ENCODE measurements at places on chromosomes 1 and 21.

DNA sequence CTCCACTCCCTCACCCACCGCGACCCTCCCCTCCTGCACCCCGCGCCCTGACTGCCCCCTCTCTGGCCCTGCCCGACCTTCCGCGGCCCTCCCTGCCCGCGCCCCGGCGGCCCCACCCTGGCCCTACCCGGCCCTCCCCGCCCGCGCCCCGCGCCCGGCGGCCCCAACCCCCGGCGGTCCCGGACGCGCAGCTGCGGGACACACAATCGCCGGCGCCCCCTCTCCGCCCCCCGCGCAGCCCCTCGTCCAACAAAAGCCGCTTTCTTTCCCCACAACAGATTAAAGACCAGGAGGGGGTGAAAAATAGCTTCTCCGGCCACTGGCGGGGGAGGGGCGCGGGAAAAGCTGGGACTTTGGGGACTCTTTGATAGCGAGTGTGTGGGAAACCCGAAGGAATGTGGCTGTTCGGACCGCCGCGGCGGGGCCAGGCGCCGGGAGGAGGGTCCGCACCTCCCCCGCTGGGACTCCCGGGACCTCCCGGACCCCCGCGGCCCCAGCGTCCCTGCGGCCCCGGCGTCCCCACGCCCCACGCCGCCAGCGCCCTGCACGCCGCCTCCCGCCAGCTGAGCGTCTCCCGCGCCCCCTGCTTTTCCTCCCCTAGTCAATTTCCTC is 8.8 kb upstream of the ID3 start:
- H3K27ac ChIP-seq: no peak overlapping the region
- peak overlapping the region; percentile 76 for H3K4me3 ChIP-seq

- H3K36me3 ChIP-seq: peaks cover 36% of the 10 kb centered on the region
- H3K4me3 ChIP-seq: peak overlapping the region; percentile 39
- H3K27ac ChIP-seq: peak overlapping the region; percentile 100
- H3K27me3 ChIP-seq: no peaks in the 10 kb centered on the region
- peaks cover 42% of the 10 kb centered on the region for H3K4me1 ChIP-seq
- peak; percentile 97 for DNase-seq
Observed at GRCh38 chr1:156746728-156747631, 4.5 kb downstream of the HDGF start.

GRCh38 chr1:12457771-12458170 is 160.2 kb downstream of the DHRS3 start:
- no peak for DNase-seq
- H3K36me3 ChIP-seq: peaks cover 6% of the 10 kb centered on the region
- no peak overlapping the region for H3K4me3 ChIP-seq
- H3K4me1 ChIP-seq: peaks cover 21% of the 10 kb centered on the region

- H3K27me3 ChIP-seq: no peaks in the 10 kb centered on the region
- H3K4me3 ChIP-seq: no peak overlapping the region
- H3K36me3 ChIP-seq: peaks cover 5% of the 10 kb centered on the region
- H3K4me1 ChIP-seq: peaks cover 7% of the 10 kb centered on the region
- no peak overlapping the region for H3K27ac ChIP-seq
Observed at GRCh38 chr1:2381741-2382620, 9.4 kb downstream of the MORN1 start.

GRCh38 chr1:206066479-206067171 is 13.7 kb downstream of the RHEX start:
- no peak overlapping the region for H3K4me3 ChIP-seq
- H3K27me3 ChIP-seq: no peaks in the 10 kb centered on the region
- peaks cover 50% of the 10 kb centered on the region for H3K36me3 ChIP-seq
- peak; percentile 9 for DNase-seq

DNA sequence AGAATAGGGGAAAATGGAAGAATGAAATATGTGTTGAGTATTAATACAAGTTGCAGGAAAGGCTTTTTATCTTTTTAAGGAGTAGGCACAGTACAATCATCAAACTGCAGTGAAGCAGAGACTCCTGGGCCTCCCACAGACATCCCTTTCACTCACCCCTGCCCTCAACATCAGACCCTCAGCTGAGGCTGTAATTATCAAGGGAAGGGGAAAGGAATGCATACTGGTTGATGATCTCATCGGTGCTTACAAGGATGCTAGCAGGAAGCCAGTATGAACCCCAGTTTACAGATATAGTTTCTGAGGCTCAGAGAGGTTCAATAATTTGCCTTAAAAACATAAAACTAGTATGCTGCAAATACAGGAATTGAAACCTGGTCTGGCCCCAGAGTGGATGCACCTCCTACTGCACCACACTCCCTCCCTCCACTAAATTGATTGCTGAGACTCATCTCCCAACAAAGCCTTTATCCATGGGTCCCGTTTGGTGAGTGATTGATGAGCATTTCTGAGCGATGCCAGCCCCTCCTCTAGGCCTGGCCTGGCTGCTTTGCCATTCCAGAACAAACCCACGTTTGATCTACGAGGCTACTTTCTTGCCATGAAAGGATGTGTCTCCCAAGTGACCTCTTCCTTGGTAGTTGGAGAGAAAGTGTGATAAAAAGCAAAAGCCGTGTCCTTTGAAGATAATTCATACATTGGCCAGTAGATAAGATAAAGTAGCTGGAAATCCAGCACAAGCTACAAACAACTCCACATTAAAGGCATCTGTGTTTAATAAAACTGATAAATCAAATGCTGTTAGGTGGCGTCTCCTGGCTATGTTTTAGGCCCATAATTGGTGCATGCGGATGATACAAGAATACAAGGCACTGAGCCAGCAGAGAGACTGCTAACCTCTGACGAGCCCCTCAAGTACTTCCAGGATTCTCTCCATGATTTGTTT is 233.9 kb upstream of the CAMK1G start:
- DNase-seq: peak; percentile 18
- no peaks in the 10 kb centered on the region for H3K36me3 ChIP-seq
- H3K27me3 ChIP-seq: no peaks in the 10 kb centered on the region
- H3K4me1 ChIP-seq: peaks cover 4% of the 10 kb centered on the region

GRCh38 chr1:156487862-156488261 is 12.7 kb downstream of the MEF2D start:
- no peak overlapping the region for H3K27ac ChIP-seq
- peaks cover 46% of the 10 kb centered on the region for H3K4me1 ChIP-seq
- H3K36me3 ChIP-seq: peaks cover 27% of the 10 kb centered on the region

GRCh38 chr1:43843684-43844083 is 89.9 kb upstream of the ARTN start:
- H3K4me1 ChIP-seq: peaks cover 2% of the 10 kb centered on the region
- no peaks in the 10 kb centered on the region for H3K27me3 ChIP-seq
- no peak for DNase-seq
- H3K4me3 ChIP-seq: no peak overlapping the region
- H3K27ac ChIP-seq: no peak overlapping the region

GRCh38 chr21:29186246-29186645 is 55.8 kb downstream of the MAP3K7CL start:
- H3K27me3 ChIP-seq: no peaks in the 10 kb centered on the region
- no peaks in the 10 kb centered on the region for H3K36me3 ChIP-seq
- DNase-seq: no peak
- no peak overlapping the region for H3K4me3 ChIP-seq
- H3K4me1 ChIP-seq: peaks cover 8% of the 10 kb centered on the region

- no peaks in the 10 kb centered on the region for H3K4me1 ChIP-seq
- no peak overlapping the region for H3K27ac ChIP-seq
- no peak overlapping the region for H3K4me3 ChIP-seq
- H3K27me3 ChIP-seq: no peaks in the 10 kb centered on the region
- no peak for DNase-seq
- no peaks in the 10 kb centered on the region for H3K36me3 ChIP-seq
Observed at GRCh38 chr1:197462539-197462938, 194.5 kb downstream of the CRB1 start.

DNA sequence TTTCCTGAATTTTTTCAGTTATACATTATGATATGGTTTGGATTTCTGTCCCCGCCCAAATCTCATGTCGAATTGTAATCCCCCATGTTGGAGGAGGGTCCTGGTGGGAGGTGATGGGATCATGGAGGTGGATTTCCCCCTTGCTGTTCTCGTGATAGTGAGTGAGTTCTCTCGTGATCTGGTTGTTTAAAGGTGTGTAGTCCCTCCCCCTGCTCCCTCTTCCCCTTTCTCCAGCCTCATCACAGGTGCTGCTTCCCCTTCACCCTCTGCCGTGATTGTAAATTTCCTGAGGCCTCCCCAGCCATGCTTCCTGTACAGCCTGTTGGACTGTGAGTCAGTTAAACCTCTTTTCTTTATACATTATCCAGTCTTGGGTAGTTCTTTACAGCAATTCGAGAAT is 93.2 kb upstream of the HNRNPU start:
- H3K27me3 ChIP-seq: no peaks in the 10 kb centered on the region
- no peak for DNase-seq
- H3K4me1 ChIP-seq: no peaks in the 10 kb centered on the region
- no peaks in the 10 kb centered on the region for H3K36me3 ChIP-seq
- H3K4me3 ChIP-seq: no peak overlapping the region
- no peak overlapping the region for H3K27ac ChIP-seq

DNA sequence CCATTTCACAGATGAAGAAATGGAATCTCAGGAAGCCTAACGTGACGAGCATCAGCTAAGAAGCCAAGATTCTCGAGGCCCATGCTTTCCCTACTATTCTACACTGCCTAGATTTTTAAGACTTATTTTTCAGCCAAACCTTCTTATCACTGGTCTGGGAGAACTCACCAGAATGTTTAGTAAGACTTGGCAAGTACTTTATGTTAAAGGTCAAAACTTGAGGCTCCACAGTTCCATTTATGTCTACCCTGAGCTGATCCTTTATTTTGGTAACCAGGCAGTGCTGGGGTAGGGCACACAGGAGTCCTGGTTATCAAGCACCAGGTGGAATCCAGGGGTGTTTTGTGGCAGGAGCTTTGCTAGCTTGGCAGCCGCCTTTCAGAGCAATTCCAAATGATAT is 16.8 kb downstream of the PLXNA2 start:
- H3K4me1 ChIP-seq: peaks cover 23% of the 10 kb centered on the region
- no peak overlapping the region for H3K27ac ChIP-seq
- H3K36me3 ChIP-seq: no peaks in the 10 kb centered on the region

GRCh38 chr21:41877901-41878830 is 978 bp downstream of the PRDM15 start:
- H3K27me3 ChIP-seq: no peaks in the 10 kb centered on the region
- no peaks in the 10 kb centered on the region for H3K36me3 ChIP-seq
- peak; percentile 30 for DNase-seq
- H3K27ac ChIP-seq: no peak overlapping the region
- H3K4me3 ChIP-seq: peak overlapping the region; percentile 80

GRCh38 chr1:174007851-174008250 is 14.3 kb downstream of the RC3H1 start:
- no peak for DNase-seq
- H3K4me3 ChIP-seq: no peak overlapping the region

DNA sequence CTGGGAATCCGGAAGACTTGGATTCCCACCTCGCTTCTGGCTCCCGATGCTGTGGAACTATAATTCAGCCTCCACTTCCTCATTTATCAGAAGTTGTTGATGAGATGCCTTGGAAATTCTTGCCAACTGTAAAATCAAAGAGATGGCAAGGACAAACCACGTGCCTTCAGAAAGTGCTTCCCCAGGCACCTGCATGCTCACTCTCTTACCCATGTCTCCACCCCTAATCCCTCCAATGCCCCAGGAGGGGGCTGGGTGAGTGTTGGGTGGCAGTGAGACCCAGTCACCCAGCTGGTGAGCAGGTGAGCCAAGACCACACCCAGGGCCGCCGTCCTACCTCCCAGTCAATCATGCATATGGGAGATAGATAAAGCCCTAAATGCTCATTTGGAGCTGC is 160.8 kb downstream of the PSMG1 start:
- no peaks in the 10 kb centered on the region for H3K36me3 ChIP-seq
- peaks cover 18% of the 10 kb centered on the region for H3K4me1 ChIP-seq
- H3K27ac ChIP-seq: no peak overlapping the region

GRCh38 chr21:36591326-36591970 is 107.5 kb upstream of the SIM2 start:
- peaks cover 53% of the 10 kb centered on the region for H3K27me3 ChIP-seq
- peaks cover 3% of the 10 kb centered on the region for H3K4me1 ChIP-seq
- H3K4me3 ChIP-seq: no peak overlapping the region
- no peaks in the 10 kb centered on the region for H3K36me3 ChIP-seq

DNA sequence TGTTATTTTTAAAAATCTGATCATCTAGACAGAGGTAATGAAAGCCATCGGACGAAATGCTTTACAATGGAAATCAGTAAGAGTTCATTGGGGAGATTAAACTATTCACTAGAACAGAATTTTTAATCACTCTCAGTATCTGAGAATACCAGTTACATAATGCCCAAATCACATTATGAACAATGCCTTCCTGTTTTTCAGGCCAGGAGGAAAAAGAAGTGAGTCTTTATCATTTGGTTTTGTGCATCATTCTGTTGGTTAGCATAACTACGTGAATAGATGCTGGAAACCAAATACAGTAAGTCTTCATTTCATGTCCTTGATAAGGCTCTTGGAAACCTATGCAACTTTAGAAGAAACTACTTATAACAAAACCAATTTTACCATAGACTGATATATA is 18.0 kb upstream of the ASB17 start:
- peaks cover 5% of the 10 kb centered on the region for H3K4me1 ChIP-seq
- no peak overlapping the region for H3K27ac ChIP-seq
- no peaks in the 10 kb centered on the region for H3K36me3 ChIP-seq
- no peak for DNase-seq
- no peaks in the 10 kb centered on the region for H3K27me3 ChIP-seq

DNA sequence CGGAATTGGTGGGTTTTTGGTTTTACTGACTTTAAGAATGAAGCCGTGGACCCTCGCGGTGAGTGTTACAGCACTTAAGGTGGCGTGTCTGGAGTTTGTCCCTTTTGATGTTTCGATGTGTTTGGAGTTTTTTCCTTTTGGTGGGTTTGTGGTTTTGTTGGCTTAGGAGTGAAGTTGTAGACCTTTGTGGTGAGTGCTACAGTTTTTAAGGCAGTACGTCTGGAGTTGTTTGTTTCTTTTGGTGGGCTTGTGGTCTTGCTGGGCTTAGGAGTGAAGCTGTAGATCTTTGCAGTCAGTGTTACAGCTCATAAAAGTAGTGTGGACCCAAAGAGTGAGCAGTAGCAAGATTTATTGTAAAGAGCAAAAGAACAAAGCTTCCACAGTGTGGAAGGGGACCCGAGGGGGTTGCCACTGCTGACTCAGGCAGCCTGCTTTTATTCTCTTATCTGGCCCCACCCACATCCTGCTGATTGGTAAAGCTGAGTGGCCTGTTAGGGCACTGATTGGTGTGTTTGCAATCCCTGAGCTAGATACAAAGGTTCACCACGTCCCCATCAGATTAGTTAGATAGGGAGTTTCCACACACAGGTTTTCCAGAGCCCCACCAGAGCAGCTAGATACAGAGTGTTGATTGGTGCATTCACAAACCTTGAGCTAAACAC is 20.9 kb downstream of the HENMT1 start:
- DNase-seq: no peak
- peaks cover 11% of the 10 kb centered on the region for H3K36me3 ChIP-seq
- no peak overlapping the region for H3K4me3 ChIP-seq
- H3K27me3 ChIP-seq: no peaks in the 10 kb centered on the region
- H3K27ac ChIP-seq: no peak overlapping the region
- peaks cover under 1% of the 10 kb centered on the region for H3K4me1 ChIP-seq

DNA sequence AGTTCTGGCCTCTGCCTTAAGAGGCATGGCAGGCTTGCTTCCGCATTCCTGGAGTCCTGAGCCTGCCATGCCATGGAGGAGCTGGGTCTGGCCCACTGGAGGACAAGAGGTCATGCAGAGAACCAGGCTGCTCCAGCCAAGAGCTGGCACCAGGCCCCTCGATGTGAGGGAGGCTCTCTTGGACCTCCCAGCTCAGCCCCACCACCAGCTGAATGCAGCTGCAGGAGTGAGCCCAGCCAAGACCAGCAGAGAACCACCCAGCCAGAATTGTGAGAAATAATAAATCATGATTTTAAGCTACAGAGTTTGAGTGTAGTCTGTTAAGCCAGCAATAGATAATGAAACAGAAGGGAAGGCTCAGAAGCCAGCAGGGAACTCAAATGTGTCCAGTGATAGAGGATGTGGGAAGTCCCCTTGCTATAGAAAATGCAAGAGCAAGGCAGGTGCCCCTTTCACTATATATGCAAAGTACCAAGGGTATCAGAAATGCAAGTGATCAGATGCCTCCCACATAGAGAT is 118.4 kb downstream of the HIVEP3 start:
- H3K4me3 ChIP-seq: no peak overlapping the region
- no peaks in the 10 kb centered on the region for H3K27me3 ChIP-seq
- no peaks in the 10 kb centered on the region for H3K36me3 ChIP-seq
- H3K27ac ChIP-seq: no peak overlapping the region

All from mesenchymal stem cell (in vitro differentiated cells and primary cell).